ENCODE measurements at places on chromosomes 16 and 17. TPM values are rescaled to one million over a fixed set of nuclear protein-coding genes. Genes with fewer than 3 reads are reported as not detected.

The KRT36 gene
- total RNA-seq, result not detected

The CBFA2T3 gene
- total RNA-seq, result 4.6 TPM

The ZNF174 gene
- 12.8 TPM for total RNA-seq

The EPOP gene
- 13.0 TPM for total RNA-seq

The GCGR gene
- total RNA-seq, result not detected

The CTRB2 gene
- total RNA-seq, result not detected

The CHMP6 gene
- total RNA-seq, result 33.2 TPM

The CALB2 gene
- not detected for total RNA-seq

The ITGA2B gene
- total RNA-seq, result 7.3 TPM

The OMG gene
- total RNA-seq, result not detected

The SNX20 gene
- not detected for total RNA-seq

The SCARF1 gene
- 1.1 TPM for total RNA-seq

The CNGB1 gene
- total RNA-seq, result 0.21 TPM

The PLEKHG4 gene
- total RNA-seq, result 4.0 TPM

The ABAT gene
- total RNA-seq, result 35.2 TPM

The CA7 gene
- total RNA-seq, result not detected

The HYDIN gene
- total RNA-seq, result 7.5 TPM

The MEOX1 gene
- 1.1 TPM for total RNA-seq

The CCDC144A gene
- total RNA-seq, result 1.6 TPM

The NUDT21 gene
- 239 TPM for total RNA-seq

The ACD gene
- total RNA-seq, result 39.3 TPM

The NUPR1 gene
- total RNA-seq, result not detected

The PIK3R5 gene
- total RNA-seq, result 1.4 TPM

The HOXB2 gene
- total RNA-seq, result 60.9 TPM

The C16orf96 gene
- 0.30 TPM for total RNA-seq

The PRAC1 gene
- not detected for total RNA-seq

The YWHAE gene
- 1,231 TPM for total RNA-seq

The OR2C1 gene
- 0.16 TPM for total RNA-seq

The SPEM2 gene
- total RNA-seq, result not detected

The RAI1 gene
- total RNA-seq, result 54.0 TPM

The RND2 gene
- 17.8 TPM for total RNA-seq

The RNF222 gene
- total RNA-seq, result not detected

The NPIPB6 gene
- total RNA-seq, result 1.5 TPM

The ADORA2B gene
- 0.98 TPM for total RNA-seq

The SCGB1C2 gene
- not detected for total RNA-seq

The PRSS8 gene
- total RNA-seq, result not detected

The C16orf54 gene
- total RNA-seq, result not detected

The KRTAP4-1 gene
- total RNA-seq, result not detected

The TNP2 gene
- total RNA-seq, result not detected

The SLC13A2 gene
- not detected for total RNA-seq

The CHD9NB gene
- total RNA-seq, result 0.61 TPM

The C16orf89 gene
- total RNA-seq, result not detected

The COX4I1 gene
- total RNA-seq, result 426 TPM

The KLHL36 gene
- 26.2 TPM for total RNA-seq

The SEC14L5 gene
- total RNA-seq, result 0.98 TPM

The FOXN1 gene
- not detected for total RNA-seq

The EPN2 gene
- 45.5 TPM for total RNA-seq

The AXIN2 gene
- total RNA-seq, result 66.5 TPM
